Tibial nerve (tissue), 4 donors: ENCODE measurements at places on chromosomes 3 and 15. TPM values are rescaled to one million over a fixed set of nuclear protein-coding genes. Genes with fewer than 3 reads are reported as not detected.
A peak's percentile ranks its signal among the peaks of the same experiment; 100 is the strongest.

DNA sequence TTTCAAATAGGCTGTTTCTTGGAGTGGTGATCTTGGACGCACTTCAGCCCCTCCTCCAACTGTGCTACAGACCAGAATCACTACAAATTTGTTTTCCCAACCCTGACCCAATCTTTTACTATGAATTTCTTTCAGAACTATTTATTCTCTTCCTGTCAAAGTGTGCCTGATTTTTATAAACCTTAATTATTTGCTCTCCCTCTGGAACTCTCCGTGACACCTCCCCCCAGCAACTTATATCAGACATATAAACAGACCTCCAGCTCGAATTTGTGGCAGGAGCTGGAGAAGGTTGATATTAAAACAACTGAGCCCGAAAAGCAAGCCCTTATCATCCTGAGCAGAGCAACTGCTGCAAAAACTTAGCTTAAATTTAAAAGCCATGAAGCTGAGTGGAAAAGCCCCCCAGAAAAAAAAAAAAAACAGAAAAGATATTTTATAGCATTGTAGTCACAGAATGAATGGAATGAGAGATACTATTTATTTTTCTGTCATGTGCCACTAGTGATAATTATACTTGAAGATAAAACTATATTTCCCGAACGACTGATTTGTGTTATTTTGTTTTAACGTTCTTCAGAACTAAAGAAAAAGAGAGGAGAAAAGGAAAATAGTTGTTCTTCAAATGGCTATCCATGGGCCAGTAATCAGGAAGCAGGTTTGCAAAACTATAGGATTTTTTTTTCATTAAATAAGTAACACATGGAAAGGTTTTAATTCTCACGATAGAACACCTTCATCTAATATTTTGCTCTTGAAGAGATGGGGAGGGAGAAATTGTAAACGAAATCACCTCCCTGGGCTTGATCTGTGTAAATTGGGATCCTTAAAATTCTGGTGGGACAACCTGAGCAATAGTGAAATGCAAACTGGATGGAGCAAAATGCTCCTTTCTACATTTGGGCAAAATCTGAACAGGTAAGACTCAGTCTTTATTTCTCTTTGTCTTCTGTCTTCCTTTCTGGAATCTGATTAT, 80.8 kb downstream of the NR2F2 start:
- no peak for DNase-seq
- peaks cover 47% of the 10 kb centered on the region for H3K4me1 ChIP-seq
- H3K36me3 ChIP-seq, result no peaks in the 10 kb centered on the region
- no peak overlapping the region for H3K4me3 ChIP-seq
- no peak overlapping the region for H3K27ac ChIP-seq
- no peaks in the 10 kb centered on the region for H3K27me3 ChIP-seq

DNA sequence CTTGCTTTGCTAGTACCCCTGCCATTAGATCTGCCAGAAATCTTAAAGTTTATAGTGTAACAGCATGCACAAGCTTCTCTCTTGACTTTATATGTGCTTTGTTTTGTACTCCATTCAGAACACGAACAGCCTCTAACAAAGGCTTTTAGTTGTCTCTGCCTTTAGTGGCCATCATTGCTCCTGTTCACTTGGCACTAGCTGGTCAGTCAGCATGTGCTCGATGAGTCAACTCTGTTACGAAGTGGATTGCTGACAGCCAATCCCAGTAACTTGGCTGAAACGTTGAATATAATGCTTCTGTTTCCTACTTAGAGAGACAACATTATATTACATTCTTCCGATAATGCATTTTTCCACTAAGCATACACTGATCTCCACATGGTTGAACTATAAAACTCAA, 349.2 kb downstream of the NAALADL2 start:
- no peaks in the 10 kb centered on the region for H3K4me1 ChIP-seq
- DNase-seq, result no peak
- H3K27ac ChIP-seq, result peak overlapping the region; percentile 49
- H3K27me3 ChIP-seq, result no peaks in the 10 kb centered on the region

- no peak overlapping the region for H3K27ac ChIP-seq
- peaks cover 32% of the 10 kb centered on the region for H3K36me3 ChIP-seq
Measured at GRCh38 chr3:5195605-5196004, 8.1 kb downstream of the EDEM1 start.

- H3K4me3 ChIP-seq, result no peak overlapping the region
- H3K4me1 ChIP-seq, result peaks cover 13% of the 10 kb centered on the region
- no peak for DNase-seq
- H3K36me3 ChIP-seq, result no peaks in the 10 kb centered on the region
- no peaks in the 10 kb centered on the region for H3K27me3 ChIP-seq
- no peak overlapping the region for H3K27ac ChIP-seq
Measured at GRCh38 chr3:126104028-126104635, 20.2 kb upstream of the SLC41A3 start.

DNA sequence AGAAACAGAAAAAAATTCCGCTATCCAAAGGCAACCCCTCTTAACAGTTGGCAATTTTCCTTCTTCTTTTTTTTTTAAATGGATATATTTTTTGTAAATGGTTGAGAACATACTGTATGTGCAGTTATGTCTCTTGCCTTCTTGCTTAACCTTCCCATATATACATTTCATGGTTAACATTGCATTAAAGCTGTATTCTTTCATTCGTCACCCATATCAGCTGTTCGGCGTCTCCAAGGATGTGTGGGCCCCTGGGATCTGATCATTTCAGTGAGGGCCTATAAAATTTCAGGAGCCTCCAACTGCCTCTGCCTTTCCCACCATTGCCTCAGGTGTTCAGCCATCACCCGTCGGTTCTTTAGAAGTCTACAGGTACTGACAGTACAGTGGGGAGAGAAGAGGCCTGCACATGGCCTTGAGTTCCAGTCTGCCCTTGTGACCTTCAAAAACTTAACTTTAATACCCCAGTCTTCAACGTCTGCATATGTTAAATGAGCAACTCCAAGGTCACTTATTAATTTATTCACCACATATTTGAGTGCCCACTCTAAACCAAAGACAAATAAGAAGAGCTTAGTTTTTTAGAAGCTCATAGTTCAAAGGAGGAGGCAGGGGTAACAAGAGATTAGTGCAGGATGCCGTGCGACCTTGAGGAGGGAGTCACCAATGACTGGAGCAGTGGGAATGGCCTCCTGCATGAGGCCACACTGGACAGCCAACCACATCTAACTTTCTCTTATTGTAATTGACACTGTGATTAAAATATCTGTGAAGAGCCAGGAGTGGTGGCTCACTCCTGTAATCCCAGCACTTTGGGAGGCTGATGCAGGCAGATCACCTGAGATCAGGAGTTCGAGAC, 6.9 kb downstream of the ST6GAL1 start:
- no peaks in the 10 kb centered on the region for H3K27me3 ChIP-seq
- no peak for DNase-seq
- no peak overlapping the region for H3K27ac ChIP-seq
- H3K36me3 ChIP-seq, result no peaks in the 10 kb centered on the region
- H3K4me3 ChIP-seq, result no peak overlapping the region
- H3K4me1 ChIP-seq, result peaks cover 14% of the 10 kb centered on the region

- DNase-seq, result peak; percentile 84
- H3K4me1 ChIP-seq, result no peaks in the 10 kb centered on the region
- peak within 1 kb of the TSS; percentile 56 for H3K4me3 ChIP-seq
- peaks cover 25% of the 10 kb centered on the region for H3K27me3 ChIP-seq
- no peaks in the 10 kb centered on the region for H3K36me3 ChIP-seq
Measured at GRCh38 chr3:61561374-61562041, at the start of gene PTPRG. Gene PTPRG, plus strand, starts transcription at chr3:61561571. Its CDS starts 717 bp downstream, at chr3:61562288.

GRCh38 chr15:96340598-96341512, 10.4 kb downstream of the NR2F2 start:
- peak overlapping the region; percentile 99 for H3K27ac ChIP-seq
- no peak for DNase-seq
- no peaks in the 10 kb centered on the region for H3K27me3 ChIP-seq
- peaks cover 6% of the 10 kb centered on the region for H3K4me1 ChIP-seq

GRCh38 chr3:114659109-114660061, 365.6 kb downstream of the TIGIT start:
- no peaks in the 10 kb centered on the region for H3K36me3 ChIP-seq
- peak overlapping the region; percentile 14 for H3K27ac ChIP-seq
- H3K4me3 ChIP-seq, result peak overlapping the region; percentile 28
- no peaks in the 10 kb centered on the region for H3K27me3 ChIP-seq

AAGAB gene
- 12.2 TPM for total RNA-seq

IQCH gene
- 0.98 TPM for total RNA-seq

GORASP1 gene
- 57.2 TPM for total RNA-seq

- DNase-seq, result no peak
- no peaks in the 10 kb centered on the region for H3K36me3 ChIP-seq
- no peaks in the 10 kb centered on the region for H3K4me1 ChIP-seq
- H3K27ac ChIP-seq, result no peak overlapping the region
Measured at GRCh38 chr3:58874795-58875194, 175.0 kb downstream of the CFAP20DC start.

- H3K4me1 ChIP-seq, result no peaks in the 10 kb centered on the region
- DNase-seq, result no peak
- no peak overlapping the region for H3K4me3 ChIP-seq
Measured at GRCh38 chr3:64743156-64743886, 55.5 kb upstream of the ADAMTS9 start.

DNA sequence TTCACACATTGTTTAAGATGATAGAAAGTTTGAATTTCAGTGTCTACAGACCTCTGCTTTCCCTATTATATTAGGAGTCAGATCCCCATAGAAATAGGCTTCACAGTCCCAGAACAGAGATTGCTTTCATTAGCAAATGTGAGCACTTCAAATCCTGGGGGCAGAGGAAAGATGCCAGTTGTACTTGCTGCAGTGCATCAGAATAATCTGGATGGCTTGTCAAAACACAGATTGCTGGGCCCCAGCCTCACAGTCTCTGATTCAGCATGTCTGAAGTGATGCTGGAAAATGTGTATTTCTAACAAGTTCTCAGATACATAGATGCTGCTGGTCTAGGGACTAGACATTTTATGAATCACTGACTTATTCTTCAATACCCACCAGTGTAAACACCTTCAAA, 375.2 kb downstream of the FGF12 start:
- H3K27ac ChIP-seq, result no peak overlapping the region
- no peaks in the 10 kb centered on the region for H3K4me1 ChIP-seq
- H3K36me3 ChIP-seq, result no peaks in the 10 kb centered on the region
- H3K27me3 ChIP-seq, result no peaks in the 10 kb centered on the region

- DNase-seq, result no peak
- no peak overlapping the region for H3K27ac ChIP-seq
- H3K36me3 ChIP-seq, result no peaks in the 10 kb centered on the region
- no peak overlapping the region for H3K4me3 ChIP-seq
- no peaks in the 10 kb centered on the region for H3K4me1 ChIP-seq
Measured at GRCh38 chr15:93932164-93932776, 299.1 kb upstream of the MCTP2 start.

AADACL2 gene
- 0.21 TPM for total RNA-seq

- no peak for DNase-seq
- H3K4me3 ChIP-seq, result no peak overlapping the region
- no peaks in the 10 kb centered on the region for H3K36me3 ChIP-seq
- no peaks in the 10 kb centered on the region for H3K4me1 ChIP-seq
- no peaks in the 10 kb centered on the region for H3K27me3 ChIP-seq
Measured at GRCh38 chr3:85605066-85605465, 646.3 kb downstream of the CADM2 start.

DNA sequence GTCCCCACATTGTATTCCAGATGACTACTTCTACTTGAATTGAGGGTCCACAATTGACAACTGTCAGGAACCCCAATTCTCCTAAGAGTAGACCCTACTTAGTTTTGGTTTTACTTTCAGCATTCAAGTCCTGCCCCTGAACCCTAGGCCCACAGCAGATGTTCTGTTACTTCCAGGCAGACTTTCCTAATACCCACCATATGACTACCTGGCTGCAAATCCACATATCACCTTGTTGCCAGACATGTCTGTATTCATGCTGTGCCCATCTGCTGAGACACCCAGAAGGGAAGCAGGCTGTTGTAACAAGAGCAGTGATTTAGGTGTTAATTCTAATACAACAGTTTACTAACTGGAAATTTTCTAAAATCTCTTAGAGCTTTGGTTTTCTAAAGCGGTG, 235.1 kb upstream of the CCDC54 start:
- H3K4me3 ChIP-seq, result no peak overlapping the region
- H3K27ac ChIP-seq, result no peak overlapping the region
- H3K27me3 ChIP-seq, result no peaks in the 10 kb centered on the region
- H3K36me3 ChIP-seq, result no peaks in the 10 kb centered on the region

GRCh38 chr3:149468504-149469212, 5.8 kb upstream of the TM4SF4 start:
- no peaks in the 10 kb centered on the region for H3K27me3 ChIP-seq
- H3K27ac ChIP-seq, result no peak overlapping the region
- no peaks in the 10 kb centered on the region for H3K36me3 ChIP-seq
- no peak overlapping the region for H3K4me3 ChIP-seq
- no peak for DNase-seq

CNTN4 gene
- 106 TPM for total RNA-seq

DNA sequence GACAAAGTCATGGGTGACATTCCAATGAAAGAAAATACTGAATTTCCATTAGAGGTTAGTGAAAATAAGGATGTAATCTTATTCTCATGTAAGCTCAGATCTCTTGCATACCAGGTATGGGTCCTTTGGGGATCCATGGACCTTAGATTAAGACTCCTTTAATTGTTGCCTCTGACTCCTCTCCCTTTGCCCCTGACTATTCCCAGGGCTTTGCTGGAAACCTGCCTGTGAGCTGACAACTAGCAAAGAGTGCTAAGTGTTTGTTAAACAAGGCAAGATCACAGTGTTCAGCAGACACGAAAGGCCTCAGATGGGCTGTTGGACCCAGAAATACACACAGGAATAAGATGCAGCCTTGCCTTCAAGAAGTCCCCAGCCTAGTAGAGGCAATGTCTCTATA, 32.1 kb downstream of the ACKR2 start:
- no peaks in the 10 kb centered on the region for H3K36me3 ChIP-seq
- no peaks in the 10 kb centered on the region for H3K4me1 ChIP-seq
- no peaks in the 10 kb centered on the region for H3K27me3 ChIP-seq
- H3K4me3 ChIP-seq, result no peak overlapping the region
- no peak for DNase-seq

DNA sequence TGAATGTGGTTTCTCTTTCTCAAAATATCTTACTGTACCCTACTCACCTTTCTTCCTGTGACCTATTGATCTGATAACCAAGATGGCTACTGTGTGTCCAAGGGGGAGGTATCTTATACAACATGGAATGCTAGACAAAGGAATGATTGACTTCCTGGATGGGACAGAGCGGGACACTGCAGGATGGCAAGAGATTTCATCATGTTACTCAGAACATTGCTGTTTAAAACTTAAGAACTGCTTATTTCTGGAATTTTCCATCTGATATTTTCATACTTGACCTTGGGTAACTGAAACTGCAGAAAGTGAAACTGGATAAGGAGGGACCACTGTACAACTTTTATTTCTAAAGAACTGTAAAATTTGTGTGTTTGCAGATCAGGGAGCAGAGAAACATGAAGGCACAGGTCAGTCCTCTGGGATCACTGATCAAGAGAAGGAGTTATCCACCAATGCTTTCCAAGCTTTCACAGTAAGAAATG, 18.5 kb downstream of the CNOT10 start:
- no peak overlapping the region for H3K4me3 ChIP-seq
- no peaks in the 10 kb centered on the region for H3K36me3 ChIP-seq
- no peak overlapping the region for H3K27ac ChIP-seq
- DNase-seq, result no peak
